ENCODE measurements at places on chromosomes 13 and 19.

DNA sequence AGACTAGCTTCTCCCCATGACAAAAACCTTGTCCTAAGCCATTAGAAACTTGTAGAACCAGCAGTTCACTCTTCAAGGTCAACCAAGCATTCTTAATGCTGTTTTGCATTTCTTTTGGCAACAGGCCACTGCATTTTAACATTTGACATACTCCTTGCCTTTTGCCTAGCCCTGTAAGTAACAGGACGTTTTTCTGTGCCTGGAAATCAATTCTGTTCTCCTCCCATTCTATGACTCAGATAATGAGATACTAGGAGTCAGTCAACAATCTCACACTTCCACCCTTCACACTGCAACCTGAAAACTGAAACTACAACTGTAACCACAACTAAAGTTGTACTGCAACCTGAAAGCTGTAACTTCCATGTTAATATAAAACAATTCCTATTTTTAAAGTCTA lies 268.7 kb downstream of the MZT1 start:
- no peak for DNase-seq

GRCh38 chr19:52190487-52191293 lies 838 bp downstream of the PPP2R1A start:
- peak; percentile 56 for DNase-seq

GRCh38 chr13:27463500-27463899 lies 13.1 kb upstream of the MTIF3 start:
- DNase-seq: no peak

- DNase-seq: no peak
Measured at GRCh38 chr13:28145049-28145448, 6.7 kb downstream of the PAN3 start.

GRCh38 chr19:44539236-44539826 lies 9.9 kb upstream of the CEACAM20 start:
- no peak for DNase-seq

DNA sequence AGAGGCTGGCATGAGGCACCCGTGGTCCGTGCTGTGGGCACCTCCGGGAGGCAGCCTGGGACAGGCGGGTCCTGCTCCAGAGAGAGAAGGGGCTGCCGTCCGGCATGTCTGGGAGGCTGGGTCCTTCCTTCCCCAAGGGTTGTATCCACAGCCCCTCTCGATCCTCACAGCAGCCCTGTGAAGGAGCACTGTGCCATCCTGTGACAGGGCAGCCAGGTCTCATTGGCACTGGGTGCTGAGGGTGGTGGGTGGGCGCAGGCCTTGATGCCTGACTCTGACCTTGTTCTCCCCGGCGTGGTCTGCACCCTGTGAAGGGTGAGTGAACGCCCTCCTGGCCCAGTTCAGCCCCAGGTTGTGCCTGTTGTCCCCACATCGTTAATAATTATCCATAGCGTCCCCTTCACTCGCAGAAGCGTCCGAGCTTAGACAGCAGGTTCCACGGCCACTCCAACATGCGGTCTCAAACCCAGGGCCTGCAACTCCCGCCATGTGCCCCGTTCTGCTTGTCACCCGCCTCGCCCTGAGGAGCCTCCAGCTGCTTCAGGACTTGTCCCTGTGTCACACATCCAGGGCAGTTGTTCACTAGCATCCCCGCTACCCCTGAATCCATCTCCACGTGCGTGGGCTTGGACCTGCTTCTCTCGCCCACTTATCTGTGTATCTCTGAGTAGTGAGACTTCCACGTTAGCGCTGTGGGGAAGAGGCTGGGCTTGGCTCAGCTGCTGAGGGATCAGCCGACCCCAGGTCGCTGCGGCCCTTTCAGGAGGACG lies 10.6 kb downstream of the ATP11A start:
- no peak for DNase-seq

DNA sequence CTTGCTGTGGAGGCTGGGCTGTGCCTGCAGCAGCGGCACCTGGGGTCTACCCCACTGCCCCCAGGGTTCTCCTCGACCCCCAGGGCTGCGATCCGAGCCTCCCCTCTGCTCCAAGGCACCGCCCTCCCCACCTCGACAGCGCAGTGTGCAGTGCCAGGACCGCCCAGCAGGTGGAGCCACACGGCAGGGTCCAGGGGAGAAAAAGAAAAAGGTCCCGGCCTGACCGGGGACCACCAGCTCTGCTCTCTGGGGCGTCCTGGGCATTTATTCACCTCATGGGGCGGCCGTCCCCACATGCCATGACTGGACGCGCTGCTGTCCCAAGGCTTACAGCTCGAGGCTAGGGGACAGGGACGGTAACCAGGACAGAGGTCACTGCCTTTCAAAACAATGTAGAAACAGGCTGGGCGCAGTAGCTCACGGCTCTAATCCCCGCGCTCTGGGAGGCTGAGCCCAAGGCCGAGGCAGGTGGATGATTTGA lies 10.6 kb downstream of the REXO1 start:
- DNase-seq: peak; percentile 95

All from SK-N-SH (cell line).